ENCODE measurements at places on chromosomes 2 and 18.

DNA sequence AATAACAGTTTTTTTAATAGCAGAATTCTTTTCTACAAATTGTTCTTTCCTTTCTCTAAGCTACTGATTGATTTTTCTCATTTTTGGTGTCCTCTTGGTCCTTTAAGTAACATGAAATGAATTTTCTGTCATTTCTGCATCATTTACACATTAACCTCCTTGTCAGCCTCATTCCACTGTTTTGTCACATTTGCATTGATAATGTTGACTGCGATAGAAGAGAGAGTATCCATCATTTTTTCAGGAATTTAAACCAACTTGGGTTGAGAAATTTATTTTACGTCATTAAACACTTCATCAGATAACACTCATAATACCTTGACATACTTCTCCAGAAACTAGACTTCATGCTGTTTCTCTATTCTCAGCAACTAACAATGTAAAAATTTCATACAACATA lies 422.2 kb downstream of the LRRTM4 start:
- DNase-seq = no peak

- DNase-seq = no peak
Measured at GRCh38 chr18:58527285-58527951, 101.5 kb downstream of the ALPK2 start.

- DNase-seq = no peak
Measured at GRCh38 chr18:44823782-44824181, 143.1 kb downstream of the SETBP1 start.

- DNase-seq = no peak
Measured at GRCh38 chr18:35182151-35182550, 58.7 kb upstream of the ZNF397 start.

DNA sequence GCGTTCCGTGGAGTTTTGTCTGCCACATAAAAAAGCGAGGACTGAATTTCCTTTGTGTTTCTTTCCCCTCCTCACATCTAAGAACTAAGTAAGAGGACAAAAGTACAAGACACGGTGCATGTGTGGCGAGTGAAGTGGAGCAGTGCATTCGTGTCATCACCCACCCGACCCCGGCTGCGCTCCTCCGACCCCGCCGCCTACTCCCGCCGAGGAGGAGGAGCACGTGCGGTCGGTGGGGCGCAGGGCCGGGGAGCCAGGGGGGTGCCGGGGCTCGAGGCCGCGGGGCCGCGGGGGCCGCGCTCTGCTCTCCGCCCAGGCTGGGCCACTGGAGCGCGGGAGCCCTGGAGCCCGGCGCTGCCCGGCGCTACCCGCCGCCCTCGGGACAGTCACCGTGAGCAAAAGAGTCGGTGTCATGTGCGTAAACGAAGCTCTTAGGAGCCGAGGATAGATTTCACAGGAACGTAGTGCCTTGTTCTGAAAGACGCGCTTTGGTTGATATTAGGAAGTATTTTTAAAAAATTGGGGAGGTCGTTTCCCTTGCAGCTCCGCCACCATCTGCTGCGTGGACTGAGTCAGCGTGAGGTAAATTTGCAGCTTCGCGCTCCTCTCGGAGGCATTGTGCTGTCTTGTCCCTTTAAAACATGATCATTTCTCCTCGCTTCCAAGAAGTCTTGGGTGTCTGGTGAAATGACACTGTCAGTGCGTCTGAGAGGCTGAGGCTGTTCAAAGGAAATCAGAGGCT lies 11.0 kb downstream of the TBR1 start:
- DNase-seq = no peak

GRCh38 chr18:35827275-35827902 lies 145.1 kb upstream of the RMP24 start:
- no peak for DNase-seq

DNA sequence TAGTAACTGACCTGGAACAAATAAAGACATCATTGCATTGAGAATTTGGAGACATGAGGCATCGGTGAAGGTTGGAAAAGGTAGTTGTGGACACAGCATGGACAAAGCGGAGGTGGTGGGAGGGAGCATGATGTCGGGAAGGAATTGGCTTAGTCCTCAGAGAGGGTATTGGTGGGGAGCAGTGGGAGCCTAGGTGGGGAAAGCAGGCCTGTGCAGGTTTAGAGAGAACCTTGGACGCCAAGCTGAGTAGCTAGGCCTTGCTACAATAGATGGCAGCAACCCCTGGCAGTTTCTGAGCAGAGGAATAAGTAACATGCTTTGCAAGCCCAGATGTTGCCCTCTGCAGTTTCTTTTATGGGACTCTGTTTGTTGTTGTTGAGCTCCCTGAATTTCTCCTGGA lies 177.1 kb upstream of the LHCGR start:
- DNase-seq = no peak

- DNase-seq = no peak
Measured at GRCh38 chr18:227902-228301, 39.9 kb downstream of the THOC1 start.

DNA sequence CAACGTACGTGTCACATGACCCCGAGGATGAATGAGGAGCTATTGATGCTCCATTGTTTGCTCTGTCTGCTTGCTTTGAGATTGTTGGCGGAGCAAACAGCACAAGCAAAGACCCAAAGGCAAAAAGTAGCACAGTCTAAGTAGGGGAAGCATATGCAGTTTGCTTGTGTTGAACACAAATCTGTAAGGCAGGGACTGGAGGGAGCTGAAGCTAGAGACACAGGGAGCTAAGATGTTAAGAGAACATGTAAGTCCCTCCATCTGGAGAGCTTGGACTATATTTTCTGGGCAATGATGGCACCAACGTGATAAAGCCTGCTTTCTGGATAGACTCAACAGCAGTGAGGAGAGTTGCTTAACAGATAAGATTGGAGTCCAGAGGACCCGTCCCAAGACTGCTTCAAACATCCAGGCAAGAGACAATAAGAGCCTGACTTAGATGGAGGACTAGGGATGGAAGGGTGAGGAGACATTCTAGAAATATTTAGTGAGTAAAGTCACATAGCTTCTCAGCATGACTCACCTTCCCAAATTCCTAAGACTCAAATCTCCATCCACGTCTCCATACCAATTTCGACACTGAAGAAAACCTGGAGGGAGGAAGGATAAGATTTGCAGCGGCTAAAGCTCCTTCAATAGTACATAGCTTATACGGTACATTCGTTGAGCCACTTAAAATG lies 88.1 kb upstream of the KLF7 start:
- DNase-seq = no peak

DNA sequence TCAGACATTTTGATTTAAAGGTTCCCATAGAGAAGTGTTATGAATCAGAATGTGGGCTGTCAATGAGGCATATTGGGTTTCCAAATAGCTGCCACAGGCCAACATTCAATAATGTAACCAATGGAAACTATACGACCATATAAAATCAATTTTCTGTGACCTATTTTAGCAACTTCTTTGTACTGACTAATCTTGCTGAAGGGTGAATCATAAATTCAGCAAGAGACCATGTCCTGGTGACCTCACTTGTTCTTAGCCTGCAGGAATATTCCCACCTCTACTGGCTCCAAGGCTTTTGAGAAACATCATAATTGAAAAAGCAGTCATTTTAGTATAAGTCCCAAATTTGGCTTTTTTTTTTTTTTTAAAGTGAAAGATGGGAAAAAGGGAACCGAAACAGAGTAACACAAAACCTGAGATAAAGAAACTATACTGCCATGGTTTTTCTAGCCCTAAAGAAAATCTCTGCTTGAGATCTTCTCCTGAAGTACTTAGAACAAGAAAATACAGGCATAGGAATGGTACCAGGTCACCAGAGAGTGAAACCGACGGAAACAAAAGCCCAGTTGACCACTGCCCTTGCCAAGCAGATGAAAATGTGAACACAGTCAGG lies 32.1 kb downstream of the PLEKHM3 start:
- DNase-seq = no peak

DNA sequence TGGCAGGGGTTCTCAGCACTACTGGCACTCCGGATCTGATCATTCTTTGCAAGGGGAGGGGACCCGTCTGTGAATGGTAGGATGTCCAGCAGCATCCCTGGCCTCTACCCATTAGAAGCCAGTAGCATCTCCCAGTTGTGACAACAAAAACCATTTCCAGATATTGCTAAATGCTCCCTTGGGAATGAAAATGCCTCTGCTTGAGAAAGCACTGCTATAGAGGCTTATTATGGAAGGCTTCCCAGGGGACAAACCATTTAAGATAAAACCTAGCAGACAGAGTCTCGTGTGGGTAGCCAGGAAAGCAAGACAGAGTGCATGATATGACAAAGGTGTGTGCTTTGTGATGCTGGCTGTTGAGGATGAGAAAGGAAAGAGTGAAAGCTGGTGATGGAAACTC lies 273.7 kb downstream of the TMX3 start:
- no peak for DNase-seq

GRCh38 chr2:51401546-51401945 lies 369.6 kb upstream of the NRXN1 start:
- no peak for DNase-seq

DNA sequence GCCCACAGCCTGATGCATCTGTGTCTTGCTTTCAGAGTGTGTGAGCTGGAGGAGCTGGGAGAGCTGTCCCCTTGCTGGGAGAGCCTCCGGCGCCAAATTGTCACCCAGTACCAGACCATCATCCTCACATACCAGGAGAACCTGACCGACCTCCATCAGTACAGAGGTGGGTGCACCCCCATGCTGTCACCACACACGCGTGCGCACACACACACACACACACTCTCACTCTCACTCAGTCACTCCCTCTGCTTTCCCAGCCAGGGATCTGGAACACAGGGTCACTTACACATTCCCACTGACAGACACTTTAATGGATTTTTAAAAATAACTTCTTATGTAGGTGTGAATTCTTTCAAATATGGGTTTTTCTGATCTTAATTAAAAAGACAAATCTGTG lies 64.5 kb downstream of the COA5 start:
- no peak for DNase-seq

DNA sequence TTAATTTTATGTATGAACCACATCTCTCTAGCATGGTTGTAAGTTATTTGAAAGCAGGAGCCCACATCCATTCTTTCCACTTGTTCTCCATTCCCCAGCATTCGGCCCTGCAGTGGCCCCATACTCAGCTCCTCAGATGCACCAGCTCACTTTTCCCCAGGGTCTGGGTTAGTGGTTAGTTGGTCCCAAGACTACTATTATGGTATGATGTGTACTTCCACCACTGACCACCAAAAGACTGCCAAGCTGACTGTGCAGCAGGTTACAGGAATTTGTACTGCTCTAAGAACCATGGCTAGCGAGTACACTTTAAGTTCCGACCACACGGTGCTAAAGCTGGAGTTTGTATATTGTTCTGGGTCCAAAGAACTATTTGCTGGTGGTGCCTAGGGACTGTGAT lies 413.6 kb upstream of the TCF4 start:
- no peak for DNase-seq

GRCh38 chr18:35588995-35589394 lies 7.5 kb downstream of the GALNT1 start:
- DNase-seq = no peak

- no peak for DNase-seq
Measured at GRCh38 chr2:78811955-78812610, 213.4 kb upstream of the REG3G start.

GRCh38 chr2:215528555-215528954 lies 92.7 kb upstream of the FN1 start:
- no peak for DNase-seq

GRCh38 chr2:230254152-230254881 lies 28.8 kb downstream of the SP140 start:
- no peak for DNase-seq

DNA sequence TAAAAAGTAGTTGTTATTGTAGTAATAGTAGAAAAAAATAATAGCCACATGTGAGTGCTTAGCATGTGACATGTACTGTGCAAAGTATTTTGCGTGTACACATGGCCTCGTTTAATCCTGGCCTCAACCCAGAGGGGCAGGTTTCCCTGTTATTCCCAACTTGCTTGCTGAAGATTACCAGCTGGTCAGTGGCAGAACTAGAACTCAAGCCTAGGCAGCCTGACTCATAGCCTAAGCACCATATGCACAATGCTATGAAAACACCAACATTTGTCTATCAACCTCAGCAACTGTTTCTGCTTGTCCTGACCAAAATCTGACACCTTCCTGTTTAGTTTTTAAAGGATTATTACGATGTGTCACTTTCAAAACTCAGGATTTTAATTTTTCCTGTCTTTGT lies 234.9 kb upstream of the SMAD7 start:
- DNase-seq = no peak

GRCh38 chr18:79071503-79072210 lies 2.5 kb downstream of the ATP9B start:
- DNase-seq = no peak

DNA sequence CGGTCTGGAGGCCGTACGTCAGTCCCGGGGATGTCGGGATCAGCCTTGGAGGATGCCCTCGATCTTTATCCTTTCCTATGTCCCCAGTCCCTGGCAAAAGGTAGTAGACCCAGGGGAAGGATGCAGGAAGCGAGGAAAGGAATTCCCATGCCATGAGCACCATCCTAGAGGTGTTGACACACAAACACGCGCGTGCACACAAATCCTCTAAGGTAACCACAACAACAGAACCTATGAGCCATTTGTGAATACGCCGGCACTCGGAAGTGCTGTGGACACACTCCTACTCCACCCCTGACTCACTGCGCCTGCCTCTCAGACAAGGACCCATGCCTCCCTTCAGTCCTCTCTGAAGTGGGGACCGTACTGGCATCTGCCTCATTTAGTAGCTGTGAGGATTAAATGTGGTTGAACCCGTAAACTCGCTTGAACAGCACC lies 11.3 kb upstream of the MLPH start:
- no peak for DNase-seq

DNA sequence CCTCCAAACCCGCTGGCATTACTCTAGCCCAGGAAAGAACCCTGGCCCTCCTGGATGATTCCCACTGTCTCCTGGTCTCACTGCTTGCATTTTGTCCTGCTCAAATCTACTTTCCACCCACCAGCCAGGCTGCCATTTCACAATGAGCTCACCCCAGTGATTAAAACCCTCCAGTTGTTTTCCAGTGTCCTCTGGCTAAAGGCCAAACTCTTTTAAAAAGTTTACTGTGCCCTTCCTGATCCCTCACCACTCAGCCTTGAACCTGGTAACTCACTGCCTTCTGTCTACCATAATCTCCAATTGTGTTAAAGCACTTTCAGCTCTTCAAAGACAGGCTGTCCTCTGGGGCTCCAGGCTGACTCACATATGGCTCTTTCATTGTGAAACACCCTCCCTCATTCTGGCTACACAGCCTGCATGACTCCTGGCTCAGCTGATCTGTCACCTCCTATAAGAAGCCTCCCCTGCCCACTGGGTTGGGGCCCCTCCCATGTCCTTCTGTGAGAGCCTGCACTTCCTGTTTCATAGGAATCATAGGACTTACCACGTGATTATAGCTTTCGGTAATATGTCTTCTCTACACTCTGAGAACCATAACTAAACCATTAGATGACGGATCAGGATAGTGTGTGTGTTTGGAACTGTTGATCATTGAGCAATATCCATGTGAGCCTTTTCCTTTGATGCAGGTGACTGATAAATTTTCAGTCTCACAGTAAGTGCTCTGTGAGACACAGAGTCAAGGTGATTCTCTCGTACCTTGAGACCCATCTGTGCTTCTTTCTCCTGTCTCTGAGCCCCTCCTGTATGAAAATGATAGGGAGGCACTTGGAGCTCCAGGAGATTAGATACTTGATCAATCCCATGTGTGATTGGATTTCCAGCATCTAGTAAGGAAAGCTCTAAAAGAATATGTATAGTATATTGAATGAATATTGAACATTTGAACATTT lies 590.8 kb upstream of the ID2 start:
- no peak for DNase-seq

GRCh38 chr18:3625742-3626091 lies 175.7 kb downstream of the TGIF1 start:
- no peak for DNase-seq
